ENCODE measurements at places on chromosomes 5 and 9.

DNA sequence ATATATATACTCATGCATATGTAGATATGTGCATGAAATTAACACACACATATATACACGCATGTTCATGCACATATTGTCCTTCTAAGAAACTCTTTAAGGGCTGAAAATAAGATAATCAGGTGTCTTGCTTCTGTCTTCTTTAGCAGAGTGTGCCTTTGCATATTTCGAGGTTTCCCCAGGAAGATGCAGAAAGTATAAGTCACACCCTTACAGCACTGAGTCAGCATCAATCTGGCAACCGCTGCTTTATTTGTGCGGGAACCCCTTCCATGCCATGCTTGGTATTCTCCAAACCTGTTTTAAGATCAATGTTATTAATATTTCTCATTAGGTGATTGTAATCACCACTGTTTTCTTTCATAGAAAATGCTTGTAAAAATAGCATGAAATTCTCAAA is 557.9 kb downstream of the CAAP1 start:
- no peak for DNase-seq

GRCh38 chr9:77978086-77978781 is 53.4 kb downstream of the GNAQ start:
- DNase-seq = no peak

DNA sequence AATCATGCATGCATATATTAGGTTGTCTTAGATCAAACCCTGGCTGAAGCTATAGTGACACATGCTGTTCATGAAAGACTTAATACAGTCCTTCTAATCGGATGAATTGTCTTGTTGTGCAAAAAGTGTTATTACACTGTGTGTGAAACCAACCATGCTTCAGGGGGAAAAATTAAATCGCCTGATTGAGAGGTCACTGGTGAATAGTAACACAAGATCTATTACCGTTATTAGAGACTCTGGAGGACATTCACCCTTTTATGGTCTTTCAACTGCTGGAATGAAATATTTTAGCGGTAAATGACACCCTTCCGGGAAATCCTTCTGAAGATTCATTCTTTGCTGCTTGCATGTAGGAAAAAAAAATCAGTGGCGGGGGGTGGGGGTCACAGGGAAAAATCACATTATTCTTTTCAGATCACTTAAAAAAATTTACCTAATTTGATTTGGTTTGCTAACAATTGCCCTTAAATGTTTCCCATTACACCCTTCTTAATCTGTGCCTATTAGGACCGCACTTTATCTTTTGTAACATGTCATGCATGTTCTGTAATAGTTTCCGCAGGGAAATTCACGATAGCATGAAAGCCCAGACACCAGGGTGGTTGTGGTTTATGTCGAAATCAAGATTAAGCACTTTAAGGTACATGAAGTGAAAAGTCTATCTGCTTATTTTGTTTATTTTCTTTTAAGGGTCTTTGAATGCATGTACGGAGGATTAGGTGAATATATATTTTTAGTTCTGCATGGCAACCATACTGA is 120.6 kb downstream of the FOCAD start:
- DNase-seq = no peak

GRCh38 chr5:2658881-2659470 is 92.5 kb downstream of the IRX2 start:
- no peak for DNase-seq

GRCh38 chr5:6717687-6718086 is 4.5 kb downstream of the TENT4A start:
- no peak for DNase-seq

GRCh38 chr5:42005561-42006153 is 80.6 kb downstream of the FBXO4 start:
- no peak for DNase-seq

DNA sequence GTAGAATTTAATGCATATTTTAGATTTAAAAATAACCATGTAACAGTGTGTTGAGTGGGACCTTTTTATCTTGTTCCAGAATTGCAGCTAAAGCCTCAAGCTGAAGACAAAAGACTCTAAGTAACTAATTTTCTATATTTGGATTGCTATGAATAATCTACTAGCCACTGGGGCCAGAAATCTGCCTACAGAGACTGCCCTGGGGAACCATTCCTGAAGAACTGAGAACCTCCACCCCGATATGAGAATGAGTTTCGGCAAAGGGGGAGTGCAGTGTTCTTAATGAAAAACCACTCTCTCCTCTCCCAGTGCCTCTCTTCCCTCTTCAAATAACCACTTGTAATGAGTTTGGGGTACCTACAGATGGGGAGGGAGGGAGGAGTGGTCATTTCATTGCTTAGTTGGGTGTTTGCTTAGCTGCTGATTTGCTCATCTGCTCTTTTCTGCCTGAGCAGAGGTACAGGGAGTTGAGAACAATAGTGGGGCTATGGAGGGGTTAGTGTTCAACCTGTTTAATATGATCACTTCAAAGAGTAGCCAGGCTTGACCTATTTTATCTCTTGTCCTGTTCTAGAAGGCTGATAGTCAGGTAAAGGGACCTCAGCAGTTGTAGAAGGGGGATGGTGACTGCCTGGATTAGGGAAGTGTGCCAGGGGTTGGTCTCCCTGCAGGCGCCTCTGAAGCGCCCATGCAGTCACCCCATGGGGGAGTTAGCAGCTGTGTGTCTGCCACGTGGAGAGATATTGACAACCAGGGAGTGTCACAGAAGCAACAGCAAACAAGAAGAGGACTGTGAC is 47.7 kb downstream of the ATG10 start:
- no peak for DNase-seq

DNA sequence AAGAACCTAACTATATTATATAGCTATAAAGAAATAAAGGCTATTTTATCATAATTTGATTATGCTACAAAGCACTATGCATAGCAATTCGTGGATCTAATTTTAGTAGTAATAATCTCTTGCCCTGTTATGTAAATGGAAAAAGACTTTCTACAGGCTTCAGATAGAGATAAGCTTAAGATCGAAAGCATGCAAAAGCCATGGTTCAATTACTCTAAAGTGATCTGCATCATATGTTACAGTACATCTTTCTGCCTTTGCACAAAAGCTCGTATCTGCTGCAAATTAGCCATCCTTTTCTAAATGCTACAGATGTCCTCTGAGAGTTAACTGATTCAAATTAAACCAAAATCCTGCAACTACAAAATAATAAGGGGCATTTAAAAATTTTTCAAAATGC is 234.8 kb upstream of the TMEM161B start:
- DNase-seq = no peak

All from AG09309 (cell line).